ENCODE measurements at places on chromosomes 1 and 21. TPM values are rescaled to one million over a fixed set of nuclear protein-coding genes. Genes with fewer than 3 reads are reported as not detected.

The SEC16B gene
- total RNA-seq, result 8.8 TPM

The CD1D gene
- 1.8 TPM for total RNA-seq

The C1orf56 gene
- total RNA-seq, result 7.6 TPM

The PRAMEF27 gene
- not detected for total RNA-seq

GRCh38 chr1:95229037-95229436, 5.0 kb upstream of the RWDD3 start:
- no peaks in the 10 kb centered on the region for H3K36me3 ChIP-seq
- no peaks in the 10 kb centered on the region for H3K4me1 ChIP-seq
- H3K27ac ChIP-seq, result no peak overlapping the region
- no peaks in the 10 kb centered on the region for H3K27me3 ChIP-seq
- H3K4me3 ChIP-seq, result no peak overlapping the region
- DNase-seq, result no peak

DNA sequence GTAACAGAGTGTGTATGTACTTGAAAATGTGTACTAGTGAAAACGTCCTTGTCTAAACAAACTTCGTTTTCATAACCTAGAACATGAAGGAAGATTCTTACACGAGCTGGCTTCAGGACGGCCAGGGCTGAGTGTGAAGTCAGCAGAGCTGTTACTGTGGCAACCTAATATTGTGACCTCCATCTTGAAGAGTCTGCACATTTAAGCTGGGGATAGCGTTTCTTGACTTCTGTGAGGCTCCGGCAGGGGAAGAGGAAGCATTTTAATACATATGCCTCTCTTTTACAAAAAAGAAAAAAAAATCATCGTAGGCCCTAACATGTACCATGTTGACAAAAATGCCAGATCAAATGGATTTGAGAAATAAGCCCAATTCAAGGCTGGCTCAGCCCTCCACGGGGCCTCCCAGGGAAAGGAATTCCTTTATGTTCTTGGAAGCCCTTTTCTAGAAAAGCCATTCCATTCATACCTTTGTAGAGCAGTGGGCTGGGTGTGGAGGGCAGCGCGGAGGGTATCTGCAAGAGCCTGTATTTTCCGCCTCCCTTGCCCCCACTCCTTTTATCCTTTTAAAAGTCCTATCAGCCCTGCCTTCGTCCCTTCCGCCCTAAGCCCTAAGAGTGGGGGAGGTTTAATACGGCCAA, 51.1 kb downstream of the SIM2 start:
- no peak for DNase-seq
